ENCODE measurements at places on chromosomes 2 and 18. TPM values are rescaled to one million over a fixed set of nuclear protein-coding genes. Genes with fewer than 3 reads are reported as not detected.

Gene ASPRV1
- 0.38 TPM for total RNA-seq

Gene SERPINE2
- 139 TPM for total RNA-seq

Gene CCDC148
- total RNA-seq: 0.62 TPM

Gene CAD
- 56.2 TPM for total RNA-seq

Gene LIPG
- 0.24 TPM for total RNA-seq

Gene GPR35
- 1.0 TPM for total RNA-seq

Gene ACMSD
- not detected for total RNA-seq

Gene MTERF4
- total RNA-seq: 25.2 TPM

Gene RPRM
- total RNA-seq: 0.05 TPM

Gene UPP2
- total RNA-seq: not detected

All from A549 treated with AZD2906 at 1 μM for 4 hours (cell line).